Cortex of kidney (tissue), 1 donor: ENCODE measurements at places on chromosomes 6 and 20.

GRCh38 chr20:9200620-9201019 is 131.7 kb downstream of the PLCB4 start:
- no peak for DNase-seq

GRCh38 chr6:287489-287860 is 4.8 kb upstream of the DUSP22 start:
- DNase-seq, result no peak

GRCh38 chr20:46894579-46894958 is at the start of gene EYA2:
TSS of gene EYA2 (plus strand) at chr20:46894843. CDS start at chr20:46990011, 95,168 bp downstream.
- DNase-seq, result no peak

- no peak for DNase-seq
Measured at GRCh38 chr6:168851460-168852375, 401.9 kb downstream of the THBS2 start.

- DNase-seq, result no peak
Measured at GRCh38 chr20:60687213-60687612, 564.8 kb upstream of the CDH4 start.

GRCh38 chr6:121520337-121521163 is 85.1 kb downstream of the GJA1 start:
- no peak for DNase-seq
